ENCODE measurements at places on chromosomes 6 and 20. TPM values are rescaled to one million over a fixed set of nuclear protein-coding genes. Genes with fewer than 3 reads are reported as not detected.

DNA sequence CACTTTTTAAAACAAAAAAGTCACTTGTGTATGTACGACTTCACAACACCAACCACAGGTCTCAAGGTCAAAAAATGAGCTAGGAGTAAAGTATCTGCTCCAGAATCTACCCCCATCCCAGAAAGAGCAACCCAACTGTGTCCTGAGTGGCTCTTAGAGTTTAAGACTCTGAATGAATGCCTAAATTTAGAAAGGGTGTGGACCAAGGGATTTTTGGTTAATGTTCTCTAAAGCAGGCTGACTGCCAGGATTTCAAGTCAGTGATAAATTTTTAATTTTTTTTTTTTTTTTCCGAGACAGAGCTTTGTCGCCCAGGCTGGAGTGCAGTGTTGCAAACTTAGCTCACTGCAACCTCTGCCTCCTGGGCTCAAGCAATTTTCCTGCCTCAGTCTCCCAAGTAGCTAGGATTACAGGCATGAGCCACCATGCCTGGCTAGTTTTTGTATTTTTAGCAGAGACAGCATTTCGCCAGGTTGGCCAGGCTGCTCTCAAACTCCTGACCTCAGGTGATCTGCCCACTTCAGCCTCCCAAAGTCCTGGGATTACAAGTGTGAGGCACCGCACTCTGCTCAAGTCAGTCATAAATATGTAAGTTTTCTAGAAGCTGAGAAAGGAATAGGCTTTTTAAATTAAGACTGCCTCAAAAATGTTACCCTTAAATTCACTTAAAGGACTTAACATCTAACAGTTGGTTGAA lies 20.2 kb downstream of the STAU1 start:
- peaks cover 18% of the 10 kb centered on the region for H3K4me1 ChIP-seq
- no peak overlapping the region for H3K4me3 ChIP-seq
- no peak for DNase-seq
- H3K36me3 ChIP-seq: peaks cover 26% of the 10 kb centered on the region
- no peak overlapping the region for H3K27ac ChIP-seq
- H3K27me3 ChIP-seq: no peaks in the 10 kb centered on the region

GRCh38 chr20:709991-710779 lies 34.6 kb upstream of the SCRT2 start:
- no peaks in the 10 kb centered on the region for H3K36me3 ChIP-seq
- no peak for DNase-seq
- H3K27me3 ChIP-seq: peaks cover 7% of the 10 kb centered on the region
- no peak overlapping the region for H3K4me3 ChIP-seq
- H3K4me1 ChIP-seq: peaks cover 6% of the 10 kb centered on the region

GRCh38 chr6:110342759-110343158 lies 15.4 kb downstream of the METTL24 start:
- H3K27ac ChIP-seq: no peak overlapping the region
- H3K27me3 ChIP-seq: no peaks in the 10 kb centered on the region
- no peaks in the 10 kb centered on the region for H3K36me3 ChIP-seq
- no peak for DNase-seq
- no peak overlapping the region for H3K4me3 ChIP-seq

GRCh38 chr6:137819740-137820139 lies 47.3 kb upstream of the TNFAIP3 start:
- H3K4me3 ChIP-seq: no peak overlapping the region
- no peaks in the 10 kb centered on the region for H3K4me1 ChIP-seq
- peak overlapping the region; percentile 44 for H3K27ac ChIP-seq
- DNase-seq: no peak
- no peaks in the 10 kb centered on the region for H3K36me3 ChIP-seq

Gene SDHAF4
- total RNA-seq: 8.3 TPM

GRCh38 chr6:31905041-31905440 lies 3.2 kb upstream of the ZBTB12 start:
- H3K4me1 ChIP-seq: no peaks in the 10 kb centered on the region
- no peak overlapping the region for H3K27ac ChIP-seq
- DNase-seq: no peak
- no peaks in the 10 kb centered on the region for H3K27me3 ChIP-seq

Gene MAFB
- 16.6 TPM for total RNA-seq

GRCh38 chr6:170575250-170575649 lies 9.2 kb downstream of the PDCD2 start:
- no peak overlapping the region for H3K4me3 ChIP-seq
- no peaks in the 10 kb centered on the region for H3K4me1 ChIP-seq

Gene EFCAB8
- total RNA-seq: not detected

DNA sequence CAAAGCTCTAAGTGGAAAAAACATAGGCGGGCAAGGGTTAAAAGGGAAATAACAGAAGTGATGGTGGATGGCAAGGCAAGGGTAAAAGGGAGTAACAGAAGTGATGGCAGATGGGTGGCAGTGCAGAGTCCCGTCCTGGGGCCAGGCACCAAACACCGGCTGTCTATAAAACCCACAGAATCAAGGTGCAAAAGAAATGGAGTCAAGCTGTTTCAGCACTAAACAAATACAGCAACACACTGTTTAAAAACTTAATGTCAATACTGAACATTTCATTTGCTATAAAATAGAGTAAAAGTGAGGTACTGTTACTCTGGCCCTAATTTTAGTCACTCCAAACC lies 87.6 kb downstream of the MAN1A1 start:
- H3K36me3 ChIP-seq: no peaks in the 10 kb centered on the region
- no peaks in the 10 kb centered on the region for H3K4me1 ChIP-seq
- no peaks in the 10 kb centered on the region for H3K27me3 ChIP-seq
- no peak for DNase-seq
- no peak overlapping the region for H3K4me3 ChIP-seq
- H3K27ac ChIP-seq: no peak overlapping the region

Gene TREML1
- not detected for total RNA-seq

All from Peyer's patch (tissue), 4 donors.